Adipose tissue (tissue), 3 donors: ENCODE measurements at places on chromosomes 7 and 10. TPM values are rescaled to one million over a fixed set of nuclear protein-coding genes. Genes with fewer than 3 reads are reported as not detected.

Gene BICC1
- 20.8 TPM for polyA plus RNA-seq

Gene GTPBP10
- polyA plus RNA-seq, result 8.3 TPM

Gene PDZD7
- 2.3 TPM for polyA plus RNA-seq

Gene LRRC61
- 8.6 TPM for polyA plus RNA-seq

Gene NUTM2D
- 2.4 TPM for polyA plus RNA-seq

Gene GNGT1
- polyA plus RNA-seq, result not detected

Gene NUTM2E
- not detected for polyA plus RNA-seq

Gene AGAP6
- polyA plus RNA-seq, result 5.6 TPM

Gene HOXA6
- polyA plus RNA-seq, result 3.6 TPM

Gene BHLHA15
- polyA plus RNA-seq, result 3.4 TPM

Gene AP1S1
- polyA plus RNA-seq, result 32.5 TPM

Gene NPY4R
- not detected for polyA plus RNA-seq

Gene AMZ1
- polyA plus RNA-seq, result 0.06 TPM

Gene CLRN3
- 0.07 TPM for polyA plus RNA-seq

Gene CARD11
- polyA plus RNA-seq, result 0.79 TPM

Gene ACADSB
- 4.5 TPM for polyA plus RNA-seq

Gene PAX4
- polyA plus RNA-seq, result not detected

Gene VPS41
- 11.8 TPM for polyA plus RNA-seq

Gene PILRA
- 2.0 TPM for polyA plus RNA-seq

Gene GAD2
- 5.9 TPM for polyA plus RNA-seq

Gene MRC1
- polyA plus RNA-seq, result 32.8 TPM

Gene FAM131B
- polyA plus RNA-seq, result 1.2 TPM

Gene GRB10
- polyA plus RNA-seq, result 26.1 TPM

Gene ERVW-1
- not detected for polyA plus RNA-seq

Gene ZCCHC24
- 60.8 TPM for polyA plus RNA-seq

Gene MYH16
- polyA plus RNA-seq, result not detected

Gene RNF32
- 0.71 TPM for polyA plus RNA-seq

Gene OPALIN
- not detected for polyA plus RNA-seq

Gene PBLD
- polyA plus RNA-seq, result 4.5 TPM

Gene FOXP2
- polyA plus RNA-seq, result 3.0 TPM

Gene ZNF273
- polyA plus RNA-seq, result 3.9 TPM

Gene TMEM176A
- 36.7 TPM for polyA plus RNA-seq

Gene FOXI2
- polyA plus RNA-seq, result not detected

Gene ADAM22
- polyA plus RNA-seq, result 0.46 TPM

Gene SLC18A3
- not detected for polyA plus RNA-seq

Gene NODAL
- not detected for polyA plus RNA-seq

Gene AOAH
- 12.6 TPM for polyA plus RNA-seq

Gene FAS
- polyA plus RNA-seq, result 20.1 TPM

Gene AKR1C2
- polyA plus RNA-seq, result 394 TPM

Gene PON1
- polyA plus RNA-seq, result not detected
